ENCODE measurements at places on chromosomes 5 and 9.
A peak's percentile ranks its signal among the peaks of the same experiment; 100 is the strongest.

- peak; percentile 3 for DNase-seq
Measured at GRCh38 chr5:172370648-172371545, 83.4 kb downstream of the SH3PXD2B start.

DNA sequence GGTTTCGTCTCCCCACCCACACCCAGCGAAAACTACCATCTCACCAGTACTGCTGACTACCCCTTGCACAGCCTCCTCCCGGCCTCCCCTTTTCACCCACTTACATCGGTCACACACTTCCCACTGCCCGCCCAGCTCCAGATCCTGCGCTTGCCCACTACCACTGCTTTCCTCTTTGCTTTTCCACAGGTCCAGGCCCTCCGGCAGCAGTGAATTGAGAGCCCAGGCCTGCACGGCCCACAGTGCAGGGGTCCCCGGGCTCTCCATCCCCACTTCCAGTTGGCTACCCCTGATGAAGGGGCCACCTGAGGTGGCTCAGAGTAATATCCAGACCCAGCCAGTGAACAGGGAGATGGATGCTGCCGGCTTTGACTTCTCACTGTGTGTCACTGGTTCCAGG lies 120.2 kb upstream of the FSTL4 start:
- no peak for DNase-seq

- peak; percentile 32 for DNase-seq
Measured at GRCh38 chr5:38426986-38427950, 129.2 kb downstream of the LIFR start.

DNA sequence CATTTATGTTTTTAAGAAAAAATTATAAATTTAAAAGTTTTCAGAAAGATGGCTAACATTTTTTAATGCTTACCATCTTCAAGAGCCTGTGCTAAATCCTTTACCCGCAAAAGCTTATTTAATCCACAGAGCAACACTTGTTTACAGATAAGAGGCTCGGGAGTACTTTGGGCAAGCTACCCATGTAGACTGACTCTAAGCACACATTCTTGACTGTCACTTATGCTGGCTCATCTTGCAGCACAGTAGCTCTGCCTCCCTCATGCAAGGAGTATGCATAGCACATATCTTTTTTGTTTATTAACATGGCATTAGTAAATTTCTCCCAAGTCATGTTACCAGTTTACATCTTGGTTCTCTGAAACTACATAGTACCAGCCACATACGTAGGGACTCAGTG lies 14.7 kb downstream of the SH3RF2 start:
- no peak for DNase-seq

GRCh38 chr5:112475747-112476365 lies 56.8 kb upstream of the EPB41L4A start:
- DNase-seq = no peak

- no peak for DNase-seq
Measured at GRCh38 chr5:77211691-77212047, 1.2 kb downstream of the PDE8B start.

- peak; percentile 54 for DNase-seq
Measured at GRCh38 chr5:16178745-16179372, 732 bp downstream of the MARCHF11 start.

DNA sequence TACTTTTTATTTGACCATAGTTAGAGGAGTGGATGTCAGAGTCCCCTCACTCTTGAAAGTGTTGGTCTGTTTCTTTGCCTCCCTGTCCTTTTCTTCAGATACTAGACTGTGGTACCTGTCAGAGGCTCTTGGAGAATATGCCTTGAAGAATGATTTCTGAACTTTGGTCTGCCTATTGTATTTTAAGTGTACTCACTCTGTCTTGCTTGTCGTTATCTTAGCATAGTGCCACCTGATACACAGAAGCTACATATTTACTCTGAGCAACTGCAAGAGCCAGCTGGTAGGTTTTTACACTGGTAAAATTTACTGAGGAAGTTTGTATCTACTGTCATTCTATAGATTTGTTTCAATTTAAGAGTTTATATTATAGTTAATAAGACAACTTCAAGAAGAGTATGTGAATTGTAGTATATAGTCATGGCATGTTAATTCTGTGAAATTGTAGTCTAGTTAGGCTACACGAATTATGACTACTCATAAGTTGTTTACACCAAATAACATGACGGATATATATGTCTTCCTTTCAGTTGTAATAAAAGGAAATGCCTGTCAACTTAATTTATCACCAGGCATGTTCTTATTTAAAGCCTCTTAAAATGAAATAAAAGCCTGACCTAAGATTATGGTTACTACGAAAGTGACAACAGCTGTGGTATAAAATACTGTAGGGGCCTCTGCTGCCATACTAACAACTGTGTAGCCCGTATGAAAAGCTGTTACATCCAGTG lies 201.7 kb downstream of the KDM4C start:
- DNase-seq = no peak

DNA sequence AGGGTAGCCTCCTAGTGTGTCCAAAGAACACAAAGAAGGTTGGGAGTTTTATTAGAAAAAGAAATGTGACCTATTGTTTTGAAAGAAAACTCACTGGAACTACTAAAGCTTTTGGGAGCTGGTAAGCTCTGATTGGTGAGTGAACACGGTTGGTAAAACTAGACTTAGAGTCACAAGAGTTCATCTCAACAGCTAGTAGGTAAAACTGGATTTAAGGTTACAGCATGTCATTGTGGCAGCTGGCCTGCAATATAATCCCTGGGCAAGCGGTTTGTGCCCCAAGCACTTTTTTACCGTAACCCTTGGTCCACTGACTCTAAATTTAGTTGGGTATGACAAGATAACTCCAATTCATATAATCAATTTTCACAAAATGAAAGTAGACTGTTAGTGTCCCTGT lies 47.4 kb downstream of the UBAP2 start:
- no peak for DNase-seq

DNA sequence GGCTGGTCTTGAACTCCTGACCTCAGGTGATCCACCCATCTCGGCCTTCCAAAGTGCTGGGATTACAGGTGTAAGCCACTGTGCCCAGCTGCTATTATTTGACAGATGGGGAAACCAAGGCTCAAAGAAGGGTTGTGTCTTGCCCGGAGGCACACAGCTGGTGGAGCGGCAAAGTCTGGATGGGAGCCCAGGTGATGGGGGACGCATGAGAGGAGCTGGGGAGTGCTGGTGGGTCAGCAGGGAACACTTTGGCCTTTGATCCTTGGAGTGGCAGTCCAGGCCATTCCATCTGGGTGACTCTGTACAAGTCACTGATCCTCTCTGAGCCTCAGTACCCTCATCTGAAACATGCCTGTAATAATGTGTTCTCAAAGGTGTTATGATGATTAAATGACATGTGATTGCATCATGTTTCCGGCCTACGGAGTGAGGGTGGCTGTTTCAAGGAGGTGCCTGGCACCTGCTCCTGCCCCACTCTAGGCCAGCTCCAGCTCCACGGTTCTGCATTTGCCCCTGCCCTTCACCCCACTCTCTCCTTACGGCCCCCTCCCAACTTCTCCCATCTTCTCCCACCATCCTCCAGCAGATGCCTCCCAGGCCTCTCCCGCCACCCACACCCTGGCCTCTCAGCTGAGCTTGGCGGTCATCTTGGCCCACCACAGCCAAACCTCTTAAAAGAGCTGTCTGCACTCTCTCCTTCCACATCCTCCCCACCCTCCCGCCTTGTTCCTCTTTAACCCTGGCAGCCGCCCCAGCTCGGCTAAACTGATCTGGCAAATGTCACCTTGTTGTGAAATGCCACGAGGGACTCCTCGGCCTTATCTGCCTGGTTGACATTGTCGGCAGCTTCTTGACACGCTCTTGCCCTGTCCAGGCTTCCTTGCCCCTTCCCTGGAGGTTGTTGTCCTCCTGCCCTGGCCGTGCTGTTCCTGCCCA lies 5.5 kb upstream of the DBN1 start:
- DNase-seq = no peak

GRCh38 chr5:171272996-171273970 lies 35.8 kb upstream of the TLX3 start:
- no peak for DNase-seq

- DNase-seq = no peak
Measured at GRCh38 chr5:180515294-180515693, 21.1 kb downstream of the CNOT6 start.

DNA sequence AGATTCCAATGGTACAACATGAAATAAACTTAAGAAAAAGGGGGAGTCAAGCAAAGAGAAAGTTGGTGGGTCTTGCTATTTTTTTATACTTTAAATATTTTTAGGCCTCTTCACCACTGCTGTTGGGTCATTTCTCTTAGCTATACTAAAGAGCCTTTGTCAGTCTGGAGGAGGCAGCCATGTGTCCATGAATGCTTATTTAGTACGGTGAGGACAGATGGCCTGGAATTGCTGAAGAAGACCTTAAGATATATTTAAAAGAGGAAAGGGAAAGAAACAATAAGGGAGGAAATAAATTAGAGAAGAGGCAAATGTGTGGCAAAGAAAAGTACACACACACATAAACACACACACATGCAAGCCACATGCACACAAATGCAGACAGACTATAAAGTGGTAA lies 560.5 kb upstream of the MEF2C start:
- no peak for DNase-seq

- no peak for DNase-seq
Measured at GRCh38 chr5:8157320-8157822, 288.4 kb downstream of the MTRR start.

GRCh38 chr5:1641041-1641440 lies 117.3 kb upstream of the LPCAT1 start:
- no peak for DNase-seq

DNA sequence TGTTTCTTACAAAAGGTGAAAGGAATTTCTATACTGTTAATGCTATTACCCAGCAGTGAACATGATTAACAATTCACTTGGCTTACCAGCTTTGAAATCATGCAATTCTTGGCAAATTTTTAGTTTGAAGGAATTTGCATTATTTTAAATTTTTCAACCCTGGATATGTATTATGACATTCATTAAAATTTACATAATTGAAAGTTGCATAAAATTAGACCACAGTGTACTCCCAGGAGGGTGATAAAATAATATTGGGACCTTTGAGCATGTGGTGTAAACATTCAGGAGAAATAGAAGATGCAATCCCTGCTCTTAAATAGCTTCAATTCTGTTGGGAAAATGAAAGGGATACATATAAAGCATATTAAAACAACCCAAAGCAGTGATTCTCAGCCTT lies 412.2 kb upstream of the SGCD start:
- no peak for DNase-seq

DNA sequence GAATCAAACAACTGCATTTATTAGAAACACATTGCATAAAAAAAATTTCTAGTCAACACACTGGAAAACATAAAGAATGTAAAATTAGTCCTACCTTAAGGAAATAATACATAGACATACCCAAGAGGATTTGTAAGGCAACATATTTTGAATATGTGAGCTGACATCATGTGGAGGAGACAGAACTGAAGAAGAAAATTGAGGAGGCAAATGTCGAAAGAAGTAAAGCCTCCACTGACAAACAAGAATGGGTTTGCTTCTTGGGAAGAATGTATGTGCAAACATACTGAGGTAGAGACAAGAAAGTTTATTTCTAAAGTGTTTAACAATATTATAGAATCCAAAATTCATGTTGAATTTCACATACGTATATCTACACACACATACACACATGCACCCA lies 363.0 kb upstream of the PDE4D start:
- DNase-seq = no peak

GRCh38 chr5:80799041-80799440 lies 144.3 kb upstream of the DHFR start:
- DNase-seq = no peak

- DNase-seq = peak; percentile 75
Measured at GRCh38 chr9:27726244-27727081, 153.2 kb upstream of the C9orf72 start.

- no peak for DNase-seq
Measured at GRCh38 chr5:178993236-178993765, 1.8 kb downstream of the GRM6 start.

- peak; percentile 8 for DNase-seq
Measured at GRCh38 chr5:119315516-119315949, 40.3 kb upstream of the TNFAIP8 start.

DNA sequence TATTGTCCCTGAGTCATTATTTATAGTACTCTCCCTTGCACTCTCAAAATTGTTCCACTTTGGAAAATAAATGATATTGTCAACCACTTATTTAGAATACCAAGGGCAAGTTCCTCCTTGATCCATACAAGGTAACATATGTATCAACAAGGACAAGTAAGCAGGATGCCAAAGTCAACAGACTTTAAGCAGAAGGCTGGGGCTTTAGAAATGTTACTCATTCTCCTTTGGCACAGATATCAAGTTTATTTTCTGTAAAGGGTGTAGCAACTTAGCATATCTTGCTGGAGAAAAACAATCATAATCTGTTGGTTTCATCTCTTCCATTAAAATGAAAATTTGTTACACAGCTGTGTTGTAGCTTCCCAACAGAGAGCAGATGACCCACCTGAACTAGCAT lies 248.7 kb upstream of the SLC30A5 start:
- DNase-seq = no peak

DNA sequence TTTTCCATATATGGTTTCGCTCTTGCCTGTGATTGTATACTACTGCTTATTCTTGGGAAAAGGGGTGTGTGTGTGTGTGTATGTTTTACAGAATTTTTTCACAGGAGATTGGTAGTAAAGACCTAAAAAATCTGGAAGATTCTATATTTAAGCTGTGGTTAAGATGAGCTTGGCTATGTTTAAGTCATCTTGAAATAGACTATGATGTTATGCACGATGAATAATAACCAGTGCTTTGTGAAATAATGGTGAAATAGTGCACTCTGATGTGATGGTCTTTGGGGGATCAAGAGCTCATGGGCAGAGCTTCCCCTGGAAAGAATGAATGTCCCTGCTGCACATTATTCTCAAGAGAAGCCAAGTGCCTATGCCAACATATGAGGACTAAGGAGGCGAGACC lies 301.0 kb downstream of the ACTL7B start:
- no peak for DNase-seq

- DNase-seq = no peak
Measured at GRCh38 chr5:139058121-139058520, 140.0 kb downstream of the SIL1 start.

DNA sequence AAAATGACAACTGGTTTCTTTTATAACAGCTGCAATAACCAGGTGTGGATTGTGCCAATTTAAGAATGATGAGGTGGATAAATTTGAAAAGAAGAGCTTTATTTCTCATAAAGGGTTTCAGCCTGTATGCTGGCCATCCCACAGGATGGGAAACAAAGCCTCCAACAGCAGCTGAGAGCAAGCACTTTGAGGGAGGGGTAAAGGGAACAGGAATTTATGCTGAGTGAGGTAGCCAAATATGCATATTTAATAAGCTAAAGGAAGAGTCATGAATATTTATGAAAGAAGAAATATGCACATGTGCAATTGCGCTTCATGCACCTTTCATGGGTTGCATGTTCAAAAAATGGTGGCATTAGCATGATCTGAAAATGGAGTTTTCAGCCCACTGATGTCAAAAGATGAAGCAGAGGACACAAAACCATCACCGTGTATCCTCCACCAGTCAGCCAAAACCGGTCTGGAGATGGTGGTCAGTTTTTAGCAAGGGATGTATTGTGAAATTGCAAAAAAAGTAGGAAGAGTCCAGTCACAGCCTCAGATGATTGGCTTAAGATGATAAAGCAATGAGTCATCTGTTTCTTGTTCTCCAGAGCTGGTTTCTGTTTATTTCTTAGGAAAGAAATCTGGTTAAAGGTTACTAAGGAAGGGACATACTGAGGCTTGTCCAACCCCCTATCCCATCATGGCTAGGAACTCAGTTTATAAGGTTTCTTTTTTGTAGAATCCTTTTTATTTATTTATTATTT lies 47.9 kb downstream of the DEPDC1B start:
- DNase-seq = no peak

GRCh38 chr9:5529683-5530221 lies 19.4 kb downstream of the PDCD1LG2 start:
- DNase-seq = no peak

- DNase-seq = no peak
Measured at GRCh38 chr5:37533851-37534250, 154.7 kb downstream of the WDR70 start.

- no peak for DNase-seq
Measured at GRCh38 chr5:56501781-56502557, 268.8 kb upstream of the ANKRD55 start.

Data from NCI-H345 (cell line).